Heart left ventricle (tissue), 16 donors: ENCODE measurements at places on chromosomes 2 and 18. TPM values are rescaled to one million over a fixed set of nuclear protein-coding genes. Genes with fewer than 3 reads are reported as not detected.

GRCh38 chr18:5237083-5237722, 40.1 kb upstream of the AKAIN1 start:
- H3K4me3 ChIP-seq, result peak overlapping the region; percentile 88
- peak overlapping the region; percentile 98 for H3K27ac ChIP-seq
- H3K27me3 ChIP-seq, result no peaks in the 10 kb centered on the region
- peaks cover 39% of the 10 kb centered on the region for H3K4me1 ChIP-seq
- DNase-seq, result no peak

GRCh38 chr2:67260343-67261277, 136.5 kb upstream of the ETAA1 start:
- no peaks in the 10 kb centered on the region for H3K36me3 ChIP-seq
- peak; percentile 71 for DNase-seq
- no peak overlapping the region for H3K4me3 ChIP-seq
- H3K4me1 ChIP-seq, result peaks cover 5% of the 10 kb centered on the region
- H3K27me3 ChIP-seq, result no peaks in the 10 kb centered on the region

DNA sequence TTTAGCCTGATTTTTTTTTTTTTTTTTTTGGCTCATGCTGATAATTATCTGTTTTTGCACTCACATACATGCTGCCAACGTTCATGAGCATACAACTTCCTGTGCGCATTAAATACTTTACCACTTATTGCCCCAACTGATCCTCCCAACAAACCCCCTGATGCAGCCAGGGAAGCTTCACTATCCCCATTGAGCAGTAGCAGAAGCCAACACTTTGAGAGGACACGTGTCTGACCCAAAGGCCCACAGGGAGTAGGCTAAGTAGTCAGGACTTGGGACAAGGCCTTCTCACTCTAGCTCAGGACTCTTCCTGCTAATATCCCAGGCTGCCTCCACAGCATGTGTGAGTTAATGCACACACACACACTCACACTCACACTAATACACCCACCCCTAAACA, 36.2 kb upstream of the MAT2A start:
- no peaks in the 10 kb centered on the region for H3K36me3 ChIP-seq
- no peak for DNase-seq
- peaks cover 76% of the 10 kb centered on the region for H3K4me1 ChIP-seq
- no peak overlapping the region for H3K4me3 ChIP-seq
- H3K27me3 ChIP-seq, result no peaks in the 10 kb centered on the region
- H3K27ac ChIP-seq, result no peak overlapping the region

GRCh38 chr2:100785626-100786296, 34.2 kb upstream of the NPAS2 start:
- no peak overlapping the region for H3K4me3 ChIP-seq
- H3K36me3 ChIP-seq, result no peaks in the 10 kb centered on the region
- DNase-seq, result no peak
- no peaks in the 10 kb centered on the region for H3K27me3 ChIP-seq
- peaks cover 7% of the 10 kb centered on the region for H3K4me1 ChIP-seq
- peak overlapping the region; percentile 43 for H3K27ac ChIP-seq

TWIST2 gene
- 0.39 TPM for total RNA-seq

ANKRD39 gene
- total RNA-seq, result 18.2 TPM

ALPI gene
- not detected for total RNA-seq

DSC2 gene
- 30.6 TPM for total RNA-seq

TEX44 gene
- total RNA-seq, result not detected
